ENCODE measurements at places on chromosomes 4 and X.

DNA sequence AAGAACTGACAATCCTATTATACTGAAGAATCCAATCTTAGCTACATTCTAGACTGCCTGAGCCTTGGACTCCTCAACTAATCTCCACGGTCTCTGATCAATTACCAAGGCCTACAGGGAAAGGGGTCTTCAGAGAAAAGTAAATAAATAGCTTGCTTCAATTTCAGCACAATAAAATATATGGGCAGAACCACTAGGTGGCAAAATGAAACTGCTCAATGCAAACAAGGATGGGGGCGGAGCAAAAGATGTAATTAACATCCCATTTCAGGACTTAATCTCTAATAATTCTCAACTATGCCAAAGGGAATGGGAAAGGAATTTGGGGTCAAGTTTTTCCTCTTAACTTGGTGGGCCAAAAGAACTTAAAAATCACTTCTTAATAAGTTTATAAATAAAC lies 78.4 kb upstream of the MAP3K15 start:
- peak; percentile 21 for DNase-seq

DNA sequence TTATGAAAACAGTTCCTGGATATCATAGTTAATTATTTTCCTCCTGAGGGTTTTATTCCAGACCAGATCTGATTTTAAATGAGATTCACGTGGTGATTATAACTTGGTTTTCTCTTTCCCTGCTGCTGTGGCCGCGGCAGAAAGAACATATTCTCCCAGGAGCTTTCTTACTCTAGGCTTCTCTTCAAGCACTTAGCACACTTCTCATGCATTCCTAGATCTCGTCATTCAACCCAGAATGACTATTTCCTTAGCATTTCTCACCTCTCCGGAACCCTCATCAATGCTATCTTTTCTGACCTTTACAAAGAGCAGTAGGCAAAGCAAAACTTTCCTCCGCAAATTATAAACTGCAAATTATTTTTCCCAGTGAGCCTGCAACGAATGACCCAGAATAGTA lies 122.9 kb downstream of the GPAT3 start:
- DNase-seq = no peak

- DNase-seq = no peak
Observed at GRCh38 chr4:154822775-154823174, 41.7 kb downstream of the RBM46 start.

DNA sequence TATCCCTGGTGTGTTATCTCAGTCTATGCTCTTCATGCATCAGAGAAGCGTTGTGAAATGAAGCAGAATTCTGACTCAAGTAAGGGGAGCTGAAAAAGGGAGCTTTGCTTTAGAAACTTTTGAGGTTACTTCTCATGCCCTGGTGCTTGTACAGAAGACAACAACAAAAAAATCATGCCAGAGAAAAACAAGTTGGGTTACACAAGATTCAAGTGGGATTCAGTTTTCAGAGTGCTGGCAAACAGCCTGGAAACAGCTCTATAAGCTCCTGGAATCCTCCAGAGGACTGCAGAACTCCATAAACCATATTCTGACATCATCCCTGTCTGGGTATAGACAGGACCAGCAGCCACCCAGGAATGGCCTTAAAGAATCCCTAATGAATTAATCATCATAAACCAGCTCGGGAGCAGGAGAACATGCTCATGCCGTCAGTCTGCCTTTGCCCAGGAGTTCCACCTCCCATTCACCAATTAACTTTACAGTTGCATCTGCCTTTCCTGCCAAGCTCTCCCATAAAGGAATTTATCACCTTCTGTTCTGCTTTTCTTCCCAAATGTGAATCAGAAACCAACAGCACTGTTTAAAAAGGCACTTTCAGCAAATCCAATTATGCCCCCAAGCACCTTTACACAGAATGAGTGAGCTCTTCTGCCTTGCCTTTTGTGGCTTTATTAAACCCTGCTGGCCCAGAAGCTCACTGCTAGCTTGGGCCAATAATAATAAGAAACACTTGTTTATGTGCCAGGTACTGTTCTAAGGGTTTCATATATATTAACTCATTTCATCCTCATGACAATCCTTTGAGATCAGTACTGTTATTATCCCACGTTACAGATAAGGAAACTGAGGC lies 54.5 kb upstream of the FBXW7 start:
- DNase-seq = no peak

DNA sequence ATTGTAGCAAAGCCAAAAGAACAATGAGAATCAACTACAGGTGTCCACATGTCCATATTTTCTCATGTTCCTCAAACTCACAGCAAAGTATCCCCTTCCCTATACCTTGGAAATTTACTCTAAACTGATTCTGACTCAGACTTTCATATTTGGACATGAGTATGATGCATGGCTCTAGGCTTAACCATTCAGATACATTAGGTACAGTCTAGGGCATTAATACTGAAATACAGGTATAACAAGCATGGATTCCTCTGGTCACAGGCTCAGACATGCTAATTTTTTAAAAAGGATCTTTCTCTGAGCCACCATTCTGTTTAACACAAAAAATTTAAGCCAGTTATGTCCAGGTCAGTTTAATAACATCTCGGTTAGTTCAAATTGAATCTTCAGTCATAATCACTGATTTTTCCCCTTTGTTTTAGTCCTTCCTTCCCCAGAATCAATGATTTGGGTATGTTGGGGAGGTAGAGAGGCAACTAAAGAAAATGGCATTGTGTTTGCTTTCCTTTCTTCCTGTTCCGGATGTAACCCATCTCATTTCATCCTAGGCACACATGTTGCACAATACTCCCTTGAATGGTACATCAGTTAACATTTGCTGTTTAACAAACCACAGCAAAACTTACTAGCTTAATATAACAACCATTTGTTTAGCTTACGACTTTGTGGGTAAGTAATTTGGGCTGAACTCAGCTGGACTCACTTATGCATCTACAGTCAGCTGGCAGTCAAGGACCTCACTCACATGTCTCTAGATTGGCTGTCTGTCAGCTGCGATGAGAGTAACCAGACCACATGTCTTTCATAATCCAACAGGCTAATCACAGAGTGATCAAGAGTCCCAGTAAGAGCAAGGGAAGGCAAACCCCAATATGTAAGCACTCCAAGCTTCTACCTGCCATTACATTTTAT lies 75.3 kb upstream of the GRIA3 start:
- no peak for DNase-seq

DNA sequence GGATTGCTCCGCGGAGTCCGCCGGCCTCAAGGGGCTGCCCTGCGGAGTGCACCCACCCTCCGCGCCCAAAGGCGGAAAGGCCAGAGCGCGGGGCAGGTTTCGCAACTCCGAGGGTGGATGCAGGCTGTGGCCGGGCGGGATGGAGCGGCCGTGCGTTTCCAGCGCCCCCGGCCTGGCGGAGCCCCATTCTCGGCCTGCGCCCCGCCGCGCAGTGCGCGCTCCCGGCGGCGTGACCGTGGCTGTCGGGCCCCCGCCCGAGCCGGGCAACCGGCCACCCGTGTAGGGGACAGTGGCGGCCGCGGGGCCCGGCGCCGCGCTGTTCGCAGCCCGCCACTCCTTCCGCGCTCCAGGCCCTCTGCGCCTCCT lies 331 bp downstream of the SETD7 start:
- DNase-seq = no peak

GRCh38 chr4:39808231-39808749 lies 110.4 kb downstream of the UBE2K start:
- DNase-seq = no peak

DNA sequence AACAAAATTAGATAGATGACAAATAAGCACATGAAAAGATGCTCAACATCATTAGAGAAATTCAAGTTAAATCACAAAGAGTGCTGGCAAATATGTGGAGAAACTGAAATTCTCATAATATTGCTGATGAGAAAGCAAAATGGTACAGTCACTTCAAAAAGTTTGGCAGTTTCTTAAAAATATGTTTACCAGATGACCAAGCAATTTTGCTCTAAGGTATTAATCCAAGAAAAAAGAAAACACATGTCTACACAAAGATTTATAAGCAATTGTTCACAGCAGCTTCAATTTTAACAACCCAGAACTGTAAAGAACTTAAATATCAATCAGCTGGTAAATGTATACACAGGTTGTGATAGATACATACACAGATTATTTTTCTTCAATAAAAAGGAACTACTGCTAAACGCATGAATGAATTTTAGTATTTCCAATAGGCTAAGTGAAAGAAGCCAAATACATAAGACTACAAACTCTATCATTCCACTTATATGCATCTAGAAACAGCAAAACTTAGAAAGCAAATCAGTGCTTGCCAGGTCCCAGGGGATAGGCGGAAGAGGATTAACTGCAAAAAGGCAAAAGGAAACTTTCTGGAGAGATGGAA lies 11.7 kb downstream of the OTUD4 start:
- DNase-seq = no peak

DNA sequence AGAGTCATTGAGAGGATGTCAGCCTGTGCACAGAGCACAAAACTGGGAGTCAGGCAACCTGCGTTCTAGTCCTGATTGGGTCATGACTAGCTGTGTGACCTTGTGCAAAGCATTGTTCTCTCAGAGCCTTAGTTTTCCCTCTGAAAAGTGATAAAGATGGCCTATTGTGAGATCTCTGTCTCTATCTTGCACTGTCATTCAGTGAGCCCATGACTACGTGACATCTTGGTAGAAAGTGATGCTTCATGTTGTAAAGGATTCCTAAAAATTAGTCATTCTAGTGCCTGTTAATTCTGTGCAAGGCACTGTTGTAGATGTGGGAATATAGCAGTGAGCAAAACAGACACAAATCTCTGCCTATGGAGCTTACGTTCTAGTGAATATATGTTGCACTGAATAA lies 2.5 kb downstream of the PGRMC1 start:
- peak; percentile 6 for DNase-seq

- no peak for DNase-seq
Observed at GRCh38 chr4:140806163-140806562, 50.0 kb upstream of the TBC1D9 start.

GRCh38 chrX:18828832-18829404 lies 121.5 kb downstream of the PPEF1 start:
- DNase-seq = peak; percentile 23

DNA sequence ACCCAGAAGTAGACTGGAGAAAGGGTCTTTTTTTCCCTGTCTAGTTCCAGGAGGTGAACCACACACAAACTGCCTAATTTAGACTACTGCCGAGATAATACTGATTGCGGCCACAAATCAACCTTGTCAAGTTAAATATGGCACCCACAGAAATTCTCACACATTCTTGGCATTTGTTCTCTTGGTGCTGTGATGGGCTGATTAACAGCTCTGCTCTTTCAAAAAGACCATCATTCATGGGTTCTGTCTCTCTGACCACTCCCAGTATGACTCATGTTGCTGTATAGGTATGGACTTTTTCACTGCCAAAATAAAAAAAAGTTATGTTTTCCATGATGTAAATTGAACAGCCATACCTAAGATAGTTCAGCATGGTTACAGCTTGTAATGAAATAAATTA lies 1003.5 kb upstream of the LCORL start:
- no peak for DNase-seq

- DNase-seq = peak; percentile 29
Observed at GRCh38 chrX:46140272-46140671, 404.9 kb downstream of the ZNF674 start.

DNA sequence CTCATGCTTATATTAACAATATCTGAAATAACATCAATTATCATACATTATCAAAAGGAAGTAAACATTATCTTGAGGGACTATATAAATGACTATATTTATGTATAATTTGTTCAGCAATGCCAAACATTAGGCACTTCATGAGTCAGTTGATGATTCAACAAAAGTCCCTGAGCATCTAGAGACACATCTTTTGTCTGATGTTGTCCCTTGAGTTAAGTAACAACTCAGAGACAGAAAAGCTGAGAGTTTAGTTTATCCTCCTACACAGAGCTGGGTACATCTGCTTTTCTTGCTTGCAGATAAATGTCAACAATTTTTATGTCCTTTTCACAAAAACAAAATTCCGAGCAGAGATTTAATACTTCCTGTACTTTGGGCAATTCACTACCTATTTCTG lies 311.1 kb downstream of the INPP4B start:
- no peak for DNase-seq

DNA sequence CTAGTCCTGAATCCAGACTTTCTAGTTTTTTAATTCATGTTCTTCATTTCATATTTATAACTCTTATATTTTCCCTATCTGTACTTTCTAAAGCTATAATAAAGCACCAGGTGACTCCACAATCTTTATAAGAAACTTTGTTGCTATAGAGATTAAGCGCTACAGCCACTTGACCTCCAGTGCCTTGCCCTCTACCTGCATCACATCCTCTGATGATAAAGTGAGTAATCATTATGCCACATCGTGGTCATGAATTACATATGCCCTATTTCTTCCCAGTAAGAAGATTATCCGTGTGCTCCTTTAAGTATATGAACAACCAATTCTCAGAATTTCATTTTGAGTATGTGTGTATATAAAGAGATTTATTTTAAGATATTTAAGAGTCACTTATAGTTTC lies 6.8 kb upstream of the DYNLT3 start:
- no peak for DNase-seq

DNA sequence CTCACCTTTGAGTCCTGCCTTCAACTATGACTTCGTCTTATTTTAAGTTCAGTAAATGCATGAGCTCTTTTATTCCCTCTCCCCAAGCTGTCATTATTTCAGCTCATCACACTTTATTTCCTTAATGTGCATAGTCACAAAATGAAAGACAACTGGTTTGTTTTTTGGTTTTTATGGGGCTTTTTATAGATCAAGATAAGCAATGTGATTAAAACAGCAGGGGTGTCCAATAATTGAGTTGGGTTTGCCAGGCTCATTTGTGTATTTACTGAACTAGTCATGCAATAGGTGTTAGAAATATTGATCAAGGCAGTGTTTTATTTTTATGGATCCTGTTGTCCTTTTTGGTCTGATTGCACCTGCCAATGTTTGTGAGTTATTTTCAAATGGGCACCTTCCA lies 102.2 kb downstream of the FRMPD4 start:
- no peak for DNase-seq

DNA sequence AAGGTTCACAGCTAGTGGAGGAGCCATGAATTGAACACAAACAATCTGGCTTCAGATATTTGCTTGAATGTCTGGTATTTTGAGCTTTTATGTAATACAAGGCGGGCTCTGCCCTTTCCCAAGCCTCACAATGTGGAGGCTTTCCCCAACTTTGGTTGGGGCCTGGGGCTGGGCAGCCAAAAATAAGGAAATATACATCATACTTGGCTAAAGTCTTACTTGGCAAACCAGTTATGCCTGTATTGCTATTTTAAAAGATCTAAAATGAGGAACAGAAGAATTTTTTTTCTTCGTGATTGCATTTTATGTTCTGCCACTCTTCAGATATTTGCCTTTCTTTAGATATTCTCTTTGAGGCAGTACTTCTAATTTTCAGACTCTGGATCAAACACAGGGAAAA lies 26.1 kb downstream of the ARFIP1 start:
- no peak for DNase-seq

GRCh38 chrX:136272325-136272724 lies 21.1 kb upstream of the MAP7D3 start:
- DNase-seq = no peak

DNA sequence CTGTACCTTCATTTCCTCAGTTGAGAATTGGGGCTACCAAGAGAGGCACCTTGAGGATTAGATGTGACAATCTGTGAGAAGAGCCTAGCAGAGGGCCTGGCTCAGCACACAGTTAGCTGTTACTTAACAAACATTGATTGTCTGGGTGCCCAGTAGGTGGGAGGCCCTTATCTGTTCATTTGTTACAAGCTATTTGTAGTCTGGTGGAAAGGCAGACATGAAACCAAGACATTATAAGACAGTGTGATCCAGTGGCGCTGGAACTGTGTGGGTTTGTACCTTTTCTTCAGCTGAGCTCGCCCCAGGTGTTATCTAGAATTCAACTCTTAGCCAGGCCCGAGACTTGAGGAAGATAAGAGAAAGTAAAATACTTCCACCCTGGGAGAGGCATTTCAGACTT lies 16.9 kb downstream of the AKAP4 start:
- DNase-seq = no peak

- no peak for DNase-seq
Observed at GRCh38 chr4:163863082-163863481, 368.6 kb downstream of the TMA16 start.
